Activated CD8-positive, alpha-beta memory T cell treated with anti-CD3 and anti-CD28 coated beads for 4 hours (primary cell): ENCODE measurements at places on chromosomes 2 and 18.

- DNase-seq = no peak
Measured at GRCh38 chr2:239674101-239674980, 273.5 kb upstream of the HDAC4 start.

GRCh38 chr2:181805228-181806038 is 86.1 kb upstream of the ITPRID2 start:
- DNase-seq = no peak

DNA sequence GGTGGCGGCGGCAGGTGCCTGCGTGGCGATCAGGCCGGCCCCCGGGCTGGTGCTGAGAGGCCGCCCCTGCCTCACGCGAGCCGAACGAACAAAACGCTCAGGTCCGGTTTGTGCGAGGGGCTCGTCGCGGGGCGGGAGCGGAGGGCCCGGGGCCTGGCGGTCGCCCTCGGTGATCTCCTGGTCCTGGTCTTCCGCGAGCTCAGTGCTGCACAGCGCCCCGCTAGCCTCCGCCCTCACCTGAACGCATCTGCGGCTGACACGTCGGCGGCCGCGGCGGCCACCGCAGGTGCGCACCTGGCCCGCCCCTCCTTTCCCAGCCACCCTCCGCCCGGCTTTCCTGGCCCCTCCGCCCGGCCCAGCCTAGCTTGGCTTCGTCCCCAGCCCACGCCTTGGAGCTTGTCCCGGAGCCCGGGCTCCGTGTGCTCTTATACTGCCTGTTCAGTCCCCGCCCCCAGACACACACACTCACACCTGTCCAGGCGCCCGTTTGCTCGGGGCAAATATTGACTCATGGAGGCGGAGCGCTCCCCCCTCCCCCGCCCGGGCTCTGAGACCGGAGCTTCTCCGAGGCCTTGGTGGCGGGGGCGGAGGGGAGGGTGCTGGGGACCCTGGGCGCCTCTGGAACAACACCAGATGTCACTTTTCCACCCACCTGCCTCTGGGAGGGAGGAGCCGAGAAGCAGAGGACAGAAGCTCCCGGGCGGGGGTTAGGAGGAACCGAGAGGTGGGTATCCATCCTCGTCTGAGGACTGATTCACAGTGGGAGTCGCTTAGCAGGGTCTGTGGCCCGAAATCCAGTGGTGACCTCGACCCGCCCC is 8.6 kb upstream of the CRYBA2 start:
- DNase-seq = peak; percentile 48

GRCh38 chr2:241863536-241863954 is 4.9 kb upstream of the PDCD1 start:
- no peak for DNase-seq

GRCh38 chr2:40317046-40317445 is 134.8 kb downstream of the SLC8A1 start:
- DNase-seq = no peak
